NCI-H146 (cell line): ENCODE measurements at places on chromosomes 4 and X.

GRCh38 chr4:166335256-166335938 is 462.4 kb downstream of the TLL1 start:
- DNase-seq, result no peak

DNA sequence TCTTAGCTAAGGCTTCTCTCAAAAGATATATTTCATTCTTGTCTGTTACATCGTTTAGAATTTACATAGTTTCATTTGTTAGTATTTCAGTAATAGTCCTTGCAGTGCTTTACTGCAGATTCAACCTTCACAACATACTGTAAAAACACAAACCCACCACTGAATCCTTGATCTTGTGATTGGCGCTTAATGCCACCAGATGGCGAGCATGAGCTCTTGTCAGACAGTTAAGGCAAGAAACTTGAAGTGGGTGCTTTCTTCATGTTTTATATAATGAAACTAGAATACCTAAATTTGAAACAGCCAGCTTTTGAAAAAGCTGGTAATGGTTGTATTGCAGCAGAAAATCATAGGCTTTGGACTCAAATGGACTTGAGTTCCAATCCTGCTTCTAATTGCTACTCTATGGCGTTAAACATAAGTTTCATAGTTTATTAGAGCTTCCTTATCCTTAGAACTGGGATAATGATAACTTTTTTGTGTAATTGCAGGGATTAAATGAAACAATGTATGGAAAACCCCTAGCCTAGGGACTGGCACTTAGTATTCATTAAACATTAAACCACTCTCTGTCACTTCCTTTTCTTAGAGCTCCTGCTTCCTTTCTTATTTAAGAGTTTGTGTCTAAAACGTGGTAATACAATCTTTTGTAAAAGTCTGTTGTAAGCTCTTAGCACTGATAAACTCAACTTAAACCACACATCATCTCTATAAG is 95.1 kb downstream of the USP9X start:
- DNase-seq, result peak; percentile 22

- DNase-seq, result no peak
Measured at GRCh38 chrX:7253565-7253964, 105.6 kb upstream of the PUDP start.

GRCh38 chr4:87851332-87851731 is 18.6 kb downstream of the MEPE start:
- DNase-seq, result no peak

- DNase-seq, result no peak
Measured at GRCh38 chr4:164483711-164484110, 270.2 kb upstream of the SMIM31 start.

DNA sequence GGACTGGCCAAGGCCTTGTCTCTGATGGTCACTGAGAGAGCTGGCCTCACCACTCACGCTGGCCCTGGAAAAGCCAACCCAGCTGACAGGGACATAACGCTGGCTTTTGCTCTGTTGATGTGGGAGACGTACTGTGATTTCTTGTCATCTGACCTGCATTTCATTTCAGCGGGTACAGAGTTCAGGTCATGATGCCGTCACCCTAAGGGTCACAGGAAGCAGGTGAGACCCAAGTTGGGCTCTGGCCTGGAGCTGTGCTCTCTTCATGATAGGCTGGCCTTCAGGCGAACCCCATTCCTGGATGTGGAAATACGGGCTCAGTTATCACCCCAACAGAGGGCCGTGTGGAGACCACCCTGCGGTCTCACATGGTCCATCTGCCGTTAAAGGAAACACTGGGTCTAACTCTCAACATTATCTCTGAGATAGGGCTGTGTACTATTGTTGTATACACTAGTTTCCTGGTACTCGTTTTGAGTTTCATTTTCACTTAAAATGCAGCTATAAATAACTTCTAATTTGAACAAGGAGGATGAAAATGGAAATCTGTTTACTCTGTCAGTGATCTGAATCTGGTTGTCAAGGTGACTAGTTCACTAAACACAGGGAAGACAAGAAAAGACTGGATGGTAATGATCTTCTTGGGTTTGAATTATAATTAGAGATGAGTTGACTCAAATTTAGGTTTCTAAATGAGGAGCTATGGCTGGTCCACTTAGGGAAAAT is 89.1 kb downstream of the TBC1D9 start:
- no peak for DNase-seq

DNA sequence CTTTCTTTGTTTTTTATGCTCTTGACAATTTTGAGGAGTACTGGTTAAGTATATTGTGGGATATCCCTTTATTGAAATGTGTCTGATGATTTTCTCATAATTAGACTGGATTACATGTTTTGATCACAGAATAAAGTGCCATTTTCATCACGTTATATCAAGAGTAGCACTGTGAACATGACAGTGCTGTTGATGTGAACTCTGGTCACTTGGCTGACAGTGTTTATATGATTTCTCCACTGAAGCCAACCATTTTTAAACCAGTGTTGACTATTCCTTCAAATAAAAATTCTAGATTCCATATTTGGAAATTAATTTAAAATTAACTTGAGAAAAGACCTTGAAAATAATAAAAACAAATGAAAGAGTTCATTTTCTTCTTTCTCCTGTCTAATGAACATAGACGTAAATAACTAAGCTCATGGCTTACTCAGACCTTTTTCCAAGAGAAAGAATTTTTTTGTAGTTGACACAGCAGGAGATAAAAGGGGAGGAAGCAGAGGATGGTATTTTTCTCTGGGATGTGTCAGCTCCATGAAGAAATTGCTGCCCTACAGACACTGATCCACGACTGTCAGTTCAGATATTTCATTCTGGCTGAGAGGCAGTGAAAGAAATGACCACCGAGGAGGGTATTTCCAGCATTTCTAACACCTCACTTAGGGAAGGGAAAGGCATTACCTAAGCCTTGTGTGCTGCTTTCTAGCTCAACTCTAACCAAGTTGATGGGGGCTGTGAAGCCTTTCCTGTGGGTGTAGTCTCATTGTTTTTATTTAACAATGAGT is 150.9 kb upstream of the ANK2 start:
- DNase-seq, result no peak

DNA sequence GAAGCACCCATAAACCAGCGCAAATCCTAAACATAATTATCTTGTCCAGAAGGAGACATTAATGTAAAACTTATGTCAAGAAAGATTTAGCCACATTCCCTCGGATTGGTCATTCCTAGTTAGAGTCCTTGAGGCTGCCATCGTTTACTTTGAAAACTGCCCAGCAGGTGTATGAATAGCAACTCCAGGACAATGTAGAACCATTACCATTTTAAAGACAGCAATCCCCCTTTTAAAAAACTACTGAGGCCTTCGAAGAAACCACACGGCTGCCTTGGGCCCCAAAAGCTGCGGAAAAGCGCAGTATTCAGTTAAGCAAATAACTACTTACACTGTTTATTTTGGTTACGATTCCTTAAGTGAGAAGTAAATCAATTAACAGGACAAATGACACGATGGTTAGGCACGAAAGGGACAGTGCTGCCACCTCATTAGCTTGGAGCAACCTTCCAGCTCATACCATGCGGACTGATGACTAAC is 822 bp upstream of the SGMS2 start:
- DNase-seq, result no peak

DNA sequence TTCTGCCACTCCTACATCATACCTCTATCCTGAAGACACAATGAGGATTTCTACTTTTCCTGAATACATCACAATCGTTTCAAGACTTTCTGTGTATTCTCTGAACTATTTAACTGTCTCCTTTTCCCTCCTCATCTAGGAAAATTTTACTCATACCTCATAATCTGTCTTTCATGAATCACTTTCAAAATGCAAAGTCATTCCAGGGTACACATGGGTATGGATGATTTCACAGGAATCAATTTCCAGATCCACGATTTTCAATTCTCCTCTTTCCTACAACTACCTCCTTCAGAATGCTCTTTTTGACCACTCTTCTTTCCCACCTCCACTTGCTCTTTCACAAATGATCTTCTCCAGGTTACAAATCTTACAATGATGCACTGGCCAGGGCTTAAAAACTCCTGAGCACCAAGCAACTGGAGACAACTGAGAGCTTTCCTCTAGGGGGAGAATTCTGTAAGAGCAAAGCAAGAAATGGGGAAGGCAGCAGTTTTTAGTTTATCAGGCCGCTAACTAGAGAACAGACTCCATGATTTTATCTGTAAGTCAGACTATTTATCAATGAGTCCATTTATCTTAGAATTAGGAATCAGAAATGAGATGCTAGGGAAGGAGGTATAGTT is 116.4 kb downstream of the PPP3CA start:
- DNase-seq, result no peak

- no peak for DNase-seq
Measured at GRCh38 chr4:178081176-178081575, 638.9 kb upstream of the AGA start.

- no peak for DNase-seq
Measured at GRCh38 chr4:99807666-99808065, 9.0 kb upstream of the DAPP1 start.
